ENCODE measurements at places on chromosomes 4 and X.

GRCh38 chrX:9980927-9981326, 13.8 kb downstream of the CLDN34 start:
- DNase-seq = no peak

DNA sequence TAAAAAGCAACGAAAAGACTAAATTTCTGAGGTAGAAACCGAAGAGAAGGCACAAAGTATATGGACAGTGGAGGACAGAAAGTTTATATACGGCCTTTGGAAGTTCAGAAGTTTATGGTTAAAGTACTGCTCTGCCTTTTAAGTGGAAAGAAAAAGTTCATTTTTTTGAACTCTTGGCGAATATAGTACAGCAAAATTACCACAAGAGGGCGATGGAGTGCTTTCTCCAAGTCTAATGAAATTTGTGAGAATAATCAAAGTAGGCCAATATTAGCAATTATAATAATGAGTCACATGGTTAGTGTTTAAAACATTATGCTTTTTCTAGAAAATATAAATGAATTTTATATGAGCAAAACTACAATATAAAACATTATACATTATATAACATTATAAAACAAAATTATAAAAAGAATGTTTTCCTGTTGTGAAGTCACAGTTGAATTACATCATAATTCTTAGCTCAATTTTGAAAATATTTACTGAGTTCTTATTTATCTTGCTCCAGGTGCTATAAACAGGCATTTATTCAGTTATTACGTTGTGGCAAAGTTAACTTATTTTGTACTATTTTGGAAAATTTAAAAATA, 136.2 kb upstream of the BMPR1B start:
- peak; percentile 57 for DNase-seq

DNA sequence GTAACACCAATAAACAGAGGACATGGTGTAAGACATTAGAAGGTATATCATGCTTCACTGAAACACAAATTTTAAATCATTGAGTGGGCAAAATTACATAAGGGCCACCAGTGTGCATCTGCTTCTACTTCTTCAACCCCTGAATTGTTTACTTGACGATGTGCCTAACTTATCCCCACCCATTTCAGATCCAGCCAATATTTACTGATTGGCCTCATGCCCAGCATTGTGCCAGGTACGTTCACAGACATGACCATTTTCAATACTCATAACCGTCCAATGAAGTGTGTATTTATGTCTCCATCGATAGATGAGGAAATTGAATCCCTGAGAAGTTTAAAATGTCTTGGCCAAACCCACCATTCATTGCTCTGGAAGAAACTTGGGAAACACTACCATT, 208.3 kb upstream of the MID1 start:
- DNase-seq = no peak

DNA sequence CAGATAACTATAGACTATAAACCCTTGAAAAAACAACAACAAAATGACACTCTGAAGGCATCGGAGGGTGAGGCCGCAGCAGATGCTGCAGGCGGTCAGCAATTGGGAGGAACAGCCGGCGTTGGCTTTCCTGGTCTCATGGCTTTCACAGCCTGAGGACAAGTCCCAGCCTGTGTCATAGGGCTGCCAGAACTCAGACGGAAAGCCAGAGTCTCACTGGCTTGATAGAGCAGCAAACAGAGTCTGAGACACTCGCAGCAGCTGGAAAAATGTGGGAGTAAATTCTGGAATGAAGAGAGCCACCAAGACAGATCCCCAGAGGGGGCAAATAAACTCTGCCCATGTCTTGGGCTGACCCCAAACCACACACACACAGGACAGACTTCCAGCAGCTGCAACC, 86.3 kb downstream of the PPP2R2C start:
- no peak for DNase-seq

DNA sequence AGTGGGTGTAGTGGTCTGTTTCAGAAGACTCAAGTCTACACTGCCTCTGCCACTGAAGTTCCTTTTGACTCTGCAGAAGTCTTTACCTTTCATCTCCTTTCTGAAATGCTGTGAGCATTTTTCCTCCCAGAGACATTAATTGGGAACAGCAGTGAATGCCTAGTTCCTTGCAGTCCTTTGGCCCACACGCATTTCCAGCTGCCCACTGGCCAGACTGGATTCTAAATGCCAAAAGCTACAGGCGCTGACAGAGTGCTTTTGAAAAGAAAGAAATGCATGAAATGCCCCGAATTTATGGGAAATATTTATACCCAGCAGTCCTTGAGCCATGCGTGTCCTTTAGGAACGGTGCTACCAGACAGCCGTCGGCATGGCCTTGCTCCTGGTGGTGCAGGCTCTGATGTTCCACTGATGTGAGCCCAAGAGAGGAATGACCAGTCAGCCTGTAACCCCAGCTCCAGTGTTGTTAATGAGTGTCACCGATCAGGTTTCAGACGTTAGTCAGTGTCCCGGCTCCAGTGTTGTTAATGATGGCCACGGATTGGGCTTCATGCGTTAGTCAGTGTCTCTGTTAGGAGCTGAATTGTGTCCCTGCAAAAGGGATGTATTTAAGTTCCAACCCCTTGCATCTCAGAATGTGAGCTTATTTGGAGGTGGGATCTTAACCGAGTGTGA, 132.6 kb downstream of the TBL1X start:
- DNase-seq = no peak

DNA sequence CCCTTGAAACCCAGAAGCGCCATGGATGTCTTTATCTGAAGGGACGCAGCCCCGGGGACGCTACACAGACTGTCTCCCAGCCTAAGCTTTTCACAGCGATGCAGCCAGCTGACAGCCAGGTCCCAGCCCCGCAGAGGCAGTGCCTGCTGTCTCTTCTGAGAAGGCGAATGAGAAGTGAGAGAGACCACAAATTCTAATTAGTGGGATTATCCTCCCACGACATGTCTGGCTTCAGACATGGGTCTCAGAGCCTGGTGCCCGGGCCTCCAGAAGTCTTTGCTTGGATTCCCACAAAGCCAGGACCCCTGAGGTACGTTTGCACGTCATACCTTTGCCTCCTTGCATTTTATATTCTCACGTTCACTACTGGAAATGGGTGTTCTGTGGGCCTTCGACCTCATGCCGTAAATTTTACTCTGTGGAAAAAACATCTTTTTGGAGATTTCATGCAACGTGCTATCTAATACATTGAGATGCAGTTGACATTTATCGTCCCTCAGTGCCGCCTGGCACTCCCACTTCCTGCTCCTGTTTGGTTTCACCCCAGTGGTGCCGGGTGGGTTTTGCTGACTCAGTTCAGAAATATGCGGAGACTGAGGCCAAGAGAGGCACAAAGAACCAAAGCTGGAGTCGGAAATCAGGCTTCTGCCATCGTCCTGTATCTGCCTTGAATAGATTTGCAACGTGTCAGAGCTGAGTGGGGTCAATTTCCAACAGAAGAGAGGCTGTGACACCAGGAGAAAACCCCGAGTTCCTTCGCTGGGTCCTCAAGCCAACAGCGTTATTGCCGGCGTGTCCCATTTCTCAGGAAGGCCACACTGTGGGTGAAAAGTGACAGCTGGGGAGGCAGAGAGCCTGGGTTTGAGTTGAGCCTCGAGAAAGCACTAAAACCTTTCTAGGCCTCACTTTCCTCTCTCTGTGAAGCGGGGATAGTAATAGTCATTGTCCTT, 114.4 kb downstream of the STK32B start:
- DNase-seq = no peak

DNA sequence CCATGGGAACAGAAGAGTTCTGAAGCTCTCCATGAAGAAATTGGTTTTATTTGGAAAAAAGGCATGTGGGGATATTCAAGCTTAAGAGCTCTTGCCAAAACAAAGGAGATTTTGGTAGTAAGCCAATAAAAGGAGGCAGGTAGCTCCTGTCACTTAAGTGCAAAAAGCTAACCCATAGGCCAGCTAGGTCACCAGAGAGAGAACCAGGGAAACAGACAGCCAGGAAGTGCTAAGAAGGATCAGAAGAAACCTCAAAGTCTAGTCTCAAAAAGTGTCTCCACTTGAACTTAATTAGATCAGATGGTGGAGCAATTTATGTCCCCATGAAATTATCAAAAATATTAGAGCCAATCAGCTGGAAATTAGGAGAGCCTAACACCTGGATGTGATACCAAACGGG, 49.2 kb downstream of the CD40LG start:
- no peak for DNase-seq

GRCh38 chrX:139293991-139294390, 236.5 kb upstream of the F9 start:
- DNase-seq = no peak

GRCh38 chrX:8632924-8633323, 99.0 kb downstream of the ANOS1 start:
- no peak for DNase-seq

- DNase-seq = no peak
These were observed 22.6 kb downstream of the NAP1L5 start for GRCh38 chr4:88674979-88675378.

DNA sequence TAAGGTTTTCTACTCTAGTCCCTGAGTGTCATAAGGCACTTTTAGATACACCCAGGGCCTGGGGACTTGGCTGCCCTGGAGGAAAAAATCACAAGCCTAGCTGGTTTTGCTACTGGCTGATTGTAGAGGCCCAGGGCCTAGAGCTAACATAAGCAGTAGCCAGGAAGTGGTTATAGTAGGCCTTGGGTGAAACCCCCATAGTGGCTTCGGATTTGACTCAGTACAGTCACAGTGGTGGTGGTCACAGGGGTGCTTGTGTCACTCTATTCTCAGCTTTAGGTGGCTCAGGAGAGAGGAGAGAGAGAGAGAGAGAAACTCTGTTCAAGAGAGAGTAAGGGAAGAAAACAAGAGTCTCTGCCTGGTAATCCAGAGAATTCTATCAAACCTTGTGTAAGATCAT, 194.5 kb upstream of the EDA2R start:
- peak; percentile 1 for DNase-seq

- no peak for DNase-seq
These were observed 195.7 kb upstream of the CASK start for GRCh38 chrX:42119076-42119475.

DNA sequence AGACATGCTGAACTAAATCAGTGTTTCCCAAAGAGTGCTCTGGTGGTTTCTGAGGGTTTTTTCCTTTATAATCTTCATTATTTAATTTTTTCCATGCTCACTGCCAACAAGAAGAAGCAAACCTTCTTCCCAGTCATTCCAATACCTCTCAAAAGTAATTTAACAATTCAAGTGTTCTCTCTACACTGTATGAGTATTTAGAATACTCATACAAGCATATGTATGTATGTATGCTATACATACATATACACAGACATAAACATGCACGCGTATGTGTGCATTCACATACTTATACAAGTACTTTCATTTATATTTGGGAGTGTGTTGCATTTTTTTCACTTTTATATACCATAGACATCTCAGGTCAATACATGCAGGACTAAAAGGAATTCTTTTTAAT, 54.3 kb upstream of the TXK start:
- DNase-seq = no peak

DNA sequence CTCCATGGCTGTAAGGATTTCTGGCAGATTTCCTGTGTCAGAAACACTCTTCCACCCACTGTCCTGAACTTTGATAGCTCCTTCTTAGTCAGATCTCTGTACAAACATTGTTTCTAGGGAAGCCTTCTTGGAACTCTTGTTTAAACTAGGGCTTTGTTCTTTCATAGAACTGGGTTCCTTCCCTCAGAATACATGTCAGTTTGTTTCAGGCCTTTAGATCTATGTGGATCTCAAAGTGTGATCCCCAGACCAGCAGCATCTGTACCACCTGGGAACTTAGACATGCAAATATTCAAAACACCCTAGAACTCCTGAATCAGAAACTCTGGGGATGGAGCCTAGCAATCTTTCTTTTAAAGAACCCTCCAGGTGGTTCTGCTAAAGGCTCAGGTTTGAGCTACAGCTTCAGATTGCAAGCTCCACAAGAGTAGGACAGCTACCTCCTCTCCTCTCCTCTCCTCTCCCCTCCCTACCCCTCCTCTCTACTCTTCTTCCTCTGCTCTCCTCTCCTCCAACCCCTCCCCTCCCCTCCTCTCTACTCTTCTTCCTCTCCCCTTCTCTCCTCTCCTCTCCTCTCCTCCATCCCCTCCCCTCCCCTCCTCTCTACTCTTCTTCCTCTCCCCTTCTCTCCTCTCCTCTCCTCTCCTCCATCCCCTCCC, 12.7 kb downstream of the RASSF6 start:
- no peak for DNase-seq

GRCh38 chr4:8776366-8776765, 95.3 kb downstream of the HMX1 start:
- no peak for DNase-seq

GRCh38 chrX:136714626-136715599, 65.8 kb downstream of the ARHGEF6 start:
- peak; percentile 17 for DNase-seq

DNA sequence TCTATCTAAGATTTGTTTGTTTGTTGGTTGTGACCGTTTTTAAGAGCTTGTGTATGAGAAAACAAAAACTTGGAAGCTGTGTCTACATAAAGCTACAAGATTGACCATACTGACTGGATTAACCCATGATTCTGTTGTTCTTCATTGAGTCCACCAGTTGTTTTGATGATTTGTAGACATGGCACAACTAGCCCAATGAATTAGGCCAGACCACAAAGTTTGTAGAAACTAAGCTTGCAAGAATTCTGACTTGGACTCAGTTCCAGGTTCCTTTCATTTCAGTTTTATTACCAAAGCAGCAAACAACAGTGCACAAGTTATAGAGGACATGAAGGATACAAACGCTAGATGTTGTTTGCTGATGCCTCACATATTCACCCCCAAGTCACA, 119.3 kb downstream of the RASGEF1B start:
- DNase-seq = no peak

GRCh38 chrX:151981129-151981528, 6.7 kb upstream of the GABRE start:
- DNase-seq = no peak

DNA sequence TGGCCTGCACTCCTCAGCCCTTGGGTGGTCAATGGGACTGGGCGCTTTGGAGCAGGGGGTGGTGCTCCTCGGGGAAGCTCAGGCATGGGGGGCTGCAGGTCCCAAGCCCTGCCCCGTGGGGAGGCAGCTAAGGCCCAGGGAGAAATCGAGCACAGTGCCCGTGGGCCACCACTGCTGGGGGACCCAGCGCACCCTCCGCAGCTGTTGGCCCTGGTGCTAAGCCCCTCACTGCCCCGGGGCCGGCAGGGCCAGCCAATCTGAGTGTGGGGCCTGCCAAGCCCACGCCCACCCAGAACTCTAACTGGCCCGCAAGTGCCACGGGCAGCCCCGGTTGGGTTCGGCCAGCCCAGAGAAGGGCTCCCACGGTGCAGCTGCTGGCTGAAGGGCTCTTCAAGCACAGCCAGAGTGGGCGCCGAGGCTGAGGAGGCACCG, 30.9 kb upstream of the IL15 start:
- DNase-seq = no peak

DNA sequence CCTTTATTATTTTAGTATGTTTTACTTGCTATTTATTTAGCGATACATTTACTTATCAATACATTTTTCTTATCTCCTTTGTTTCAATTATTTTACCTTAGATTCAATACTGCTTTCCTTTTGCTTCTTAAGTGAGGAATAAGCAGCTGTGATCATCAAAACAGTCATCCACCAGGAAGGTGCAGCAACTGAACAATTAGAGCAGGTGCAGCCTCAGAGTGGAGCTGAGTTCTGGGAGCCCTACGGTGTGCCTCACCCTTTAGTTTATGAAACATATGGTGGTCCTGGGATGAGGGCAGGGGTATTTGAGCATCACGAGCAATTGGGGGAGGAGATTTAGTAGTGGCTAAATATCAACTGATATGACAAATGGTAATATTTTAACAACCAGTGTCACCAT, 111.0 kb downstream of the FRYL start:
- DNase-seq = no peak
